ENCODE measurements at places on chromosomes 6 and 20. TPM values are rescaled to one million over a fixed set of nuclear protein-coding genes. Genes with fewer than 3 reads are reported as not detected.

EBF4 gene
- total RNA-seq: 1.8 TPM

DNA sequence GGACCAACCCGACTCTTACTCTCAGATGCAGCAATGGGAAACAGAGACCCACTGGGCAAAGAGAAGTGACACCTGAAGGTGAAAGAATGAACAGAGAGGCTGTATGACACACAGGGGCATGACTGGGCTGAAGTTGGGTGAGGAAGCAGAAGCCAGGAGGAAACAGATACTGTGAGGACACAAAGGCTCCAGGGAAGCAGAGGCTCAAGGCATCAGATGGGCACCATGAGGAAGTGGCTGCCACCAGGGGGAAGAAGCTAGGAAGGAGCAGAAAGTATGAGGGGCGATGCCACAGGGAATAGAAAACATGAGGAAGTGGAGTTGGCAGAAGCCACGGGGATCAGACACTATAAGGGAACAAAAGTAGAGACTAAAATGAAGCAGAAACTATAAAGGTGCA is 30.9 kb upstream of the OCSTAMP start:
- H3K27ac ChIP-seq: no peak overlapping the region
- no peak overlapping the region for H3K4me3 ChIP-seq
- H3K27me3 ChIP-seq: peaks cover 45% of the 10 kb centered on the region

DNA sequence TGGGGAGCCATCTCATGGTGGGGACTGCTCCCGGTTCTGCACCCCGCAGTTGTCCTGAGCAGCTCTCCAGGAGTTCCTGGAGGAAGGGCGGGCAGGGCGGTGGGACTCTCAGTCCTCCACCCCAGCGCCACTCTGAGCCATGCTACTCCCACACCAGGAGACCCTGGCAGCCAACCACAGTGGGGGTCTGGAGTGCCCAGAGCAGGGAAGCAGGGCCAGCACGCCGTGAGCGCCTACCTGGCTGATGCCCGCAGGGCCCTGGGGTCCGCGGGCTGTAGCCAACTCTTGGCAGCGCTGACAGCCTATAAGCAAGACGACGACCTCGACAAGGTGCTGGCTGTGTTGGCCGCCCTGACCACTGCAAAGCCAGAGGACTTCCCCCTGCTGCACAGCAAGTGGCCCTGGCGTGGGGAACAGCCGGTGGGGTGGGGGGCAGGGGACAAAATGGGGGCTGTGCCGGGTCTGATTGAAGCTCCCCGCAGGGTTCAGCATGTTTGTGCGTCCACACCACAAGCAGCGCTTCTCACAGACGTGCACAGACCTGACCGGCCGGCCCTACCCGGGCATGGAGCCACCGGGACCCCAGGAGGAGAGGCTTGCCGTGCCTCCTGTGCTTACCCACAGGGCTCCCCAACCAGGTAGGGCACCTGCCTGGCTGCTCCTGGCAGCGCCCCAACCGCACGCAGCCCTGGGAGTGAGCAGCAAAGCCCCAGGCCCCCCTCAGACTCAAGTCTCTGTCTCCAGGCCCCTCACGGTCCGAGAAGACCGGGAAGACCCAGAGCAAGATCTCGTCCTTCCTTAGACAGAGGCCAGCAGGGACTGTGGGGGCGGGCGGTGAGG is 1.6 kb upstream of the TNFRSF6B start:
- DNase-seq: no peak
- no peak overlapping the region for H3K27ac ChIP-seq
- H3K27me3 ChIP-seq: no peaks in the 10 kb centered on the region
- no peaks in the 10 kb centered on the region for H3K36me3 ChIP-seq

PDE10A gene
- 2.1 TPM for total RNA-seq

DNA sequence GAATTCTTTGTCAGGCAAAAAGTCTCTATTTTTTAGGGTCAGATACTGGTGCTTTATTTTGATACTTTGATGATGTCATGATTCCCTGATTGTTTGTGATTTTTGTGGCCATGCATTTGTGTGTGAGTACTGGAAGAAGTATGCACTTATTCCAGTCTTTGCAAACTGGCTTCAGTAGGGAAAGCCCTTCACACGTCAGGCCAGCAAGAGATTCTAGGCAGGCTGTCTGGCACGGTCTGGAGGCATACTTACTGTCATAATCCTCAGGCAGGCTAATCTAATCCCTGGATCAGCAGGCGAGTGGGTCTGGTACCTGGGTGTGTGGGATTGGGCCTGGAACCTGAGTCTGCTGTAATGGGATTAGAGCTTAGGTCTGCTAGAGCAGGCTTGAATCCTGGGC is 391.8 kb upstream of the MMS22L start:
- H3K27me3 ChIP-seq: no peaks in the 10 kb centered on the region
- no peak overlapping the region for H3K4me3 ChIP-seq
- no peak for DNase-seq
- no peak overlapping the region for H3K27ac ChIP-seq
- no peaks in the 10 kb centered on the region for H3K4me1 ChIP-seq
- no peaks in the 10 kb centered on the region for H3K36me3 ChIP-seq

ZFP57 gene
- not detected for total RNA-seq

PKIG gene
- 49.2 TPM for total RNA-seq

- no peaks in the 10 kb centered on the region for H3K36me3 ChIP-seq
- no peaks in the 10 kb centered on the region for H3K4me1 ChIP-seq
- H3K27ac ChIP-seq: no peak overlapping the region
- no peak for DNase-seq
These were observed 528.1 kb downstream of the CDH26 start for GRCh38 chr20:60486315-60486714.

GRCh38 chr20:34083137-34083536 is 28.9 kb downstream of the EIF2S2 start:
- H3K27me3 ChIP-seq: no peaks in the 10 kb centered on the region
- H3K4me3 ChIP-seq: no peak overlapping the region
- H3K27ac ChIP-seq: no peak overlapping the region
- H3K4me1 ChIP-seq: peaks cover 8% of the 10 kb centered on the region
- DNase-seq: peak; percentile 76

Data from PC-3 (cell line).